ENCODE measurements at places on chromosomes 2 and 18.

- DNase-seq: no peak
These were observed 377.8 kb upstream of the POU3F3 start for GRCh38 chr2:104476075-104476474.

DNA sequence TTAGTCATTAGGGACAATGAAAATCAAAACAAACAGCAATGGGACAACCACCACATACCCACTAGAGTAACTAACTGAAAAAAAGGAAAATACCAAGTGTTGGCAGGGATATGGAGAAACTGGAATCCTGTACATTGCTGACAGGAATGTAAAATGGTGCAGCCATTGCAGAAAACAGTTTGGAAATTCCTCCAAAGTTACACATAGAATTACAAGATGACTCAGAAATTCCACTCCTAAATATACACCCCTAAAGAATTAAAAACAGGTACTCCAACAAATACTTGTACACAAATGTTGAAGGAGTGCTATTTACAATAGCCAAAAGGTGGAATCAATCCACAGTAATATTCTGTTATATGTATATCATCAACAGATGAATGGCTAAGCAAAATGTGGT is 110.9 kb downstream of the ROCK1 start:
- DNase-seq: no peak

DNA sequence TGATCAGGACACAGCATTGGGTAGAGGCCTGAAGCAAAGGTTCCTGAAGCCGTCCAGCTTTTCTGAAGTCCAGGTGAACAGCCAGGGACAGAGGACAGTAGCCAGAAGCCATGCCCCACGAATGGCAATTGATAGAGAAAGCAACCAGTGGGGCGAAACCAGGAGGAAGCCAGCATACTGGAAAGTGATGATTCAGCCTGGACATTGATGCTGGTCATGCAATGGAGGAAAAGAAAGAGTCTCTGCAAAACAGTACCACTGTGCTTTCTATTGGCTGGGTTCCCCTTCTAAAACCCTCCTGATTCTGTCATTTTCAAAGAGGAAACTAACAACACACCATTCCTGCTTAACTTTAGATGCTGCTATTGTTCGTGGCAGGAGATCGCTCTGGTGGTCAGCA is 221.4 kb upstream of the EPAS1 start:
- DNase-seq: no peak

DNA sequence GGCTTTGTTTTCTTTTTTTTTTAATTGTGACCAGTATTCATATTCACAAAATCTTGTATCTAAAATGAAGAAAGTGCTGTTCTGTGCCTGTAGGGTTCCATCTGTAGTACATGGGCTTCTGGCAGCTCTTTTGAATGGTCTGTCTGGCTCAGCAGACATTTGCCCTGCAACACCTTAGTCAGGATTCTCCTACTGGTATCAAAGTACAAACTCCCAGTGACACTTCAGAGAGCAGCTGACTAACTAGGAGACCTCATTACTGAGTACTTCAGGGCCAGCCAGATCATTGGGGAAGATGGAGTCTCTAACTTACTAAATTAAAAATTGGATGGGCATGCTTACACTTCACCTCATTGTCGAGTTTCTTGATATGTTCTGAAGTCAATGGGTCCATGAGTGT is 39.7 kb downstream of the GRHL1 start:
- no peak for DNase-seq

GRCh38 chr2:105787376-105788318 is 42.9 kb downstream of the NCK2 start:
- DNase-seq: peak; percentile 56

Data from CD4-positive, CD25-positive, alpha-beta regulatory T cell (primary cell).